ENCODE measurements at places on chromosomes 11 and 22.

DNA sequence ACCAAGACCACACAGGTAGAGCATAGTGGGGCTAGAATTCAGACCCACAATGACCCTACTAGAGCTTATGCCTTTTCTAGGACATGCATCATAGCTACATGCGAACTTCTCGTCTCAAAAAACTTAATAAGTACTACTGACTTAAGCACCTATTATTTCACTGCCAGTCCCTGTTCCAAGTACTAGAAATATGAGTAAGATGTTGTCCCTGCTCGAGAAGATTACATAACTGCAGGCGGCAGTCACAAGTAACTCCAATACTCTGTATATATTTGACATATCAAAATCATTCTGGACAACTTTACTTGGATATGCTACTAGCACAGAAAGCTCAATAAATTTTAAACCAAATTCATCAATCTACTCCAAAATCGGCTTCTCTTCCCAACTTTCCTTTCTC, 235.0 kb downstream of the TTC28 start:
- DNase-seq, result no peak

- peak; percentile 97 for DNase-seq
Measured at GRCh38 chr11:65873318-65874156, 937 bp upstream of the EFEMP2 start.

DNA sequence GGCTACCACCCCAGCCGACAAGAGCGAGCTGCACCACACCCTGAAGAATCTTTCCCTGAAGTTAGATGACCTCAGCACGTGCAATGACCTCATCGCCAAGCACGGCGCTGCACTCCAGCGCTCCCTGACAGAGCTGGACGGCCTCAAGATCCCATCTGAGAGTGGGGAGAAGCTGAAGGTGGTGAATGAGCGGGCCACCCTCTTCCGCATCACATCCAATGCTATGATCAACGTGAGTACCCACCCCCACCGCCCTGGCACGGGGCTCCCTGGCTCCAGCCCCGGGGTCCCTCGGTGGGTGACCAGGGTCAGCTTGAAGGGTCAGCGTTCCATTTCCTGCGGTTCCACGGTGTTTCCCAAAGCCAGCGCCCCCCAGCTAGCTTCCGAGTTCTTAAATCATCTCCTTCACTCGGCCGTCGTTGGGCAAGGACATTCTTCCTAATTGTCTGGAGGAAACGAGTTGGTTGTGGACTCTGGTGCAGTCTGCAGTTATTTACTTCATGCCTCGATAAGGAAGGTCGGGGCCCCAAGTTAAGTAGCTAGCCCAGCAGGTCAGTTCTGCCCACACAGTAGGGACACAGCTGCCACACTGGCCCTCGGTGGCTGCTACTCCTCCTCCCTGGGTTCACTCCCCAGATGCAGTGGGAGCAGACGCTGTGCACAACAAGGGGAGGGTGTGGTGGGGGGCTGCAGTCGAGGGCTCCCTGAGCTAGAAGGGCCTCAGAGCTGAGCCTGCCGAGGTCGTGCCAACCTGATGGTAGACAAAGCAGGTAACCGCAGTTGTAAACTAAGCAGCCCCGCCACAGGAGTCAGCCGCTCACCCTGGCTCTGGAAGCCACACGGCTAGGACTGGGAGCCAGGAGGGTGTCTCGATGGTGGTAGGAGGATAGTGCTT, 97.9 kb downstream of the MORC2 start:
- DNase-seq, result no peak

DNA sequence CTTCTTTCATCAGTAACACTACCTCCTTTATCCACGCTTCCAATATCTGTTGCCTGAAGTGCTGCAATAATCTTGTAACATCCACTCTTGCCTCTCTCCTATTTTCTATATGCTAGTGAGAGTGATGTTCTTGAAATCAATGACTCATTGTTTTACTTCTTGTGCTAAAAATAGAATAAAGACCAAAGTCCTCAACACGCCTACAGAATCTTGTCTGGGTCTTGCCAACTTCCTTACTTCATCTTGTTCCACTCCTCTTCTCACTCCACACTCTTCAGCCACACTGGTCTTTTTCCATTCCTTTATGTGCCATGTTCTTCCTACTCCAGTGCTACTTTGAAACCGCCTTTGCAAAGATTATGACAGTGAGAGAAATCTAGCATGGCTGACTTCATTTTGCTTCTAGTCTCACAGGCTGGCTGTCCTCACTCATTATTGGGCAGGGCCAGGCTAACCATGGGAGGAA, 136.4 kb downstream of the CCDC81 start:
- no peak for DNase-seq

DNA sequence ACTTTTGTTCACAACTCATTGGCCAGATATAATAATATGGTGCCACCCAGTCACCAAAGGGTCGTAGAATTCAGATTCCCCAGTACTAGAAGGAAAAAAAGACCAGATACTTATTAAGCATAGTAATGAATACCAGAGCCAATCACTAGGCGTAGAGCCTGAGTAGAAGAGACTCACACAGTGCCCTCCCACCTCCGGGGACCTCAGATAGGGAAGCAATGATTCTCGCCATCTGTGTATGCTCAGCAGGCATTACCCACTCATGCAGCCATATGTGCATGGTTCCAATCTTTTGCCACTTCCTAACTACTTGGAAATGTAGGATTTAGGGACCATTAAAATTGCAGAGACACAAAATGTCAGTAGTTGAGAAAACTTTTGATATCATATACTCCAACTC, 85.3 kb downstream of the C11orf87 start:
- DNase-seq, result no peak

GRCh38 chr22:47015589-47016178, 253.2 kb downstream of the TBC1D22A start:
- no peak for DNase-seq

GRCh38 chr11:68312780-68313573, 586 bp downstream of the LRP5 start:
- peak; percentile 41 for DNase-seq

- DNase-seq, result no peak
Measured at GRCh38 chr11:72338741-72339140, 94.8 kb upstream of the PHOX2A start.

GRCh38 chr22:26656891-26657851, at the start of gene MIAT:
Gene MIAT (plus strand): TSS chr22:26657588.
- DNase-seq, result peak; percentile 79

DNA sequence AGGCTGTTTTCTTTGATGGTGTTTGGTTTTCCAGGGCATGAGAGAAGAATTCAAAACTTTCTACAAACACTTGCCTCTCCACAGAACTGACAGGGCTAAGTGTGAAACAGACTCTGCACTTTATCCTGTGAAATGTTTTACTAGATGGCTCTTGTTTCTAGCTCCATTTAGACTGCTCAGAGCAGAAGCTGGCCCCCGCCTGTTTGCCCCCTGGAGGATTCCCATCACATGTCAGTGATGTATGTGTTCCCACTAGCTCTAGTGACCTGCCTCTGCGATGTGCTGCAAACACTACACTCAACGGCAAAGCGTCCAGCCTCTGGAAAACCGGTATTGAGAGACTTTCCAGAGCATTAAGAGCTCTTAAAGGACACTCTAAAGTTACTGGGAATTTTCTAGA, 41.4 kb upstream of the PCF11 start:
- DNase-seq, result no peak

GRCh38 chr11:66593303-66593635, 284 bp downstream of the CCS start:
- no peak for DNase-seq

DNA sequence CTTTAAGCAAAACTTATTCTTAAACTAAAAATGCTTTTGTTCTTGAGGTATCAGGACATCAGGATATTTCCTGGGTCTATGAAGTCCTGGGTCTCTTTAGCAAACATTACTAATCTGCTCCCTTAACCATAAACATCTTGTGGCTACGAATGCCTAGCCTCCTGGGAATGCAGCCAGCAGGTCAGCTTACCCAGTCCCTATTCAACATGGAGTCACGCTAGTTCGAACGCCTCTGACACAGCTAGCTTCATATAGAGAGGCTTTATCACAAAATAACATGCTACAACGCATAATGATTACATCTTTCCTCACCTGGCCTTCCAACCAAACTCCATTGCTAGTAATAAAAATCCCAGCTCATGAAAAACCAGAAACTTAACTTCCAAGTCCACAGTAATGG, 17.5 kb upstream of the FIBIN start:
- DNase-seq, result no peak

DNA sequence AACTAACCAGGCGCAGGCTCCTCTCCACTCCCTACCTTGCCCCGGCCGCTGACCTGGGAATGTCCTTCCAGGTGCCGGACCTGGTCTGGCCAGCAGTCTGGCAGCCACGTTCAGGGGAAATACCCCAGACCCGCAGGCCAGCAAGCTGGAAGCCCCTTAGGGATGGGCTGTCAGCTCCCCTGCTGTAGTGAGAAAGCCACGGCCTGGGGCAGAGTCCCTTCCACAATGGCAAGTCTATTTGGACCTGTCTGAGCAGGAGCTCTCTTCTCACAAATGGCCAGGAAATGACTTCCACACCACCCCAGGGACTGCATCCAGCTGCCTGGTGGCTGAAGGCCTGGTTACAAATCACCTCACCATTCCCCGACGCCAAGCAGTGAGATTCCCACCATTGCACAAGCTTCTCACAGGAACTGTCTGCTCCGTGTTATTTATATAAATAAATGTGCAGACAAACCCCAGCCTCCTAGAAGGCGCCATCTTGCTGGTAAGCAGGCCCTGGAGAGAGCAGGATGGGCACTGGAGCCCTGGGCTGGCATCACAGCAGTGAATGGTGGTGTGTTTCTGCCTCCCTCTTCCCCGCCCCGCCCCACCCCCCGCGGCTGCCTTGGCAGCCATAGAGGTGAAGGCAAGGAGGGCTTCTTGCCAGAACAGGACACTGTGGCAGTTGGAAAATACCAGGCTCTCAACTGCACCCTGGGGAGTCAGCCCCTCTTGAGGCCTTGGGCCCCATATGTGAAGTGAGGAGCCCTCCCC, 23.7 kb downstream of the RSPH14 start:
- no peak for DNase-seq

- DNase-seq, result no peak
Measured at GRCh38 chr11:62501432-62501891, 45.1 kb downstream of the AHNAK start.

DNA sequence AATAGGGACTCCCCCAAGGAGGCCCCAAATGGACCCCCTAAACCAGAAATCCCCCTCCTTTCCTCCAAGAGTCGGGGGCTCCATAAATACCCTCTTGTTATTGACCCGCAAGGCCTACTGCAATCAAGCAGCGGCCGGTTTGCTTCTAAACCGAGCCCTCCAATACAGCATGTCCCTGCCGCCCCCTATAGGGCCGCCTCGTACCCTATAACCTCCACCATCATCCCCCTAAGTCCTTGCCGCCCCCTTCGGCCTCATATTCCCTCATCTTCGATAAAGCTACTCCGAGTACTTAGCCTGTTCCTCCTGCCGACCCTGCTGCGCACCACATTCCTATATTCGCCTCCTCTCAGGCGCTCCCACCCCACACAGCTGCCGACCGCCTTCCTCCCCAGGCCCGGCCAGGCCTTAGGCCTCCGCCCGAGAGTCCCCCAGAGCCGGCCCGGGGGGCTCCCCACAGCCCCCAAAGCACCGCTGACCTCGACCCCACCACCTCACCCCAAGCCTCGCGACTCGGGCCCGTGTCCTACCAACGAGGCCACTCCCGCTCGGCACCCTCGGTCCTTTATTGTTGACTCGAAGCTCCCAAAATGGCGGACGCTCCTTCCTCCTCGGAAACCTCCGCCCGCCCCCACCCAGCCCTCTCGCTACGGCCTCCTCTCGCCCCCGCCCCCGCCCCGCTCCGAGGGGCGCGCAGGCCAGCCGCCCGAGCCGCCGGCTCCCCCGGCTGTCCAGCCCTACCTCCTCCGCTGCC, 430 bp downstream of the DDX6 start:
- peak; percentile 59 for DNase-seq

Measured in activated CD4-positive, alpha-beta T cell treated with anti-CD3 and anti-CD28 coated beads for 48 hours (primary cell).